ENCODE measurements at places on chromosomes 3 and 15. TPM values are rescaled to one million over a fixed set of nuclear protein-coding genes. Genes with fewer than 3 reads are reported as not detected.

KIF7 gene
- total RNA-seq = 3.4 TPM

ISLR2 gene
- total RNA-seq = 0.31 TPM

ADCY5 gene
- total RNA-seq = 0.88 TPM

GOLGA6B gene
- not detected for total RNA-seq

DOCK3 gene
- 0.38 TPM for total RNA-seq

Measured in A549 treated with AZD2906 at 1 μM for 4 hours (cell line).